Mesenchymal stem cell (in vitro differentiated cells and primary cell): ENCODE measurements at places on chromosomes 11 and 22.
A peak's percentile ranks its signal among the peaks of the same experiment; 100 is the strongest.

DNA sequence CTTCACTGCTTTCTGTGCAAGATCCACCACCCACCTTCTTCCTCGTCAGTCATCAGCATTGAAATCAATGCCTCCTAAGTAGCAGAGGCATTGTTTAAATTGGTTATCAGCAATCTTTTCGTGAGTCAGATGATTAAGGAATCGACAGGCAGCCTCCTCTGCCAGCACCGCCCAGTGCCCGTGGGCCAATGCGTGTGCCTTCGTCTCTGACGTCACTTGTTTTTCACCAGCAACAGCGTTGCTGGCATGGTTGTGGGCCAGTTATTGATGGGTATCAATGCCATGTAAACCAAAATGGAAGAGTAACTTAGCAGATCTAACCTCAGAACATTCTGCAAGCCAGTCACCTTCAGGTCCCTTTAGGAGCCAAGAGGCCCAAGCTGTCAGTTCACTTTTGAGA, 69.6 kb downstream of the BARX2 start:
- no peak for DNase-seq

GRCh38 chr11:2211113-2211971, 39.7 kb upstream of the TH start:
- DNase-seq = no peak

DNA sequence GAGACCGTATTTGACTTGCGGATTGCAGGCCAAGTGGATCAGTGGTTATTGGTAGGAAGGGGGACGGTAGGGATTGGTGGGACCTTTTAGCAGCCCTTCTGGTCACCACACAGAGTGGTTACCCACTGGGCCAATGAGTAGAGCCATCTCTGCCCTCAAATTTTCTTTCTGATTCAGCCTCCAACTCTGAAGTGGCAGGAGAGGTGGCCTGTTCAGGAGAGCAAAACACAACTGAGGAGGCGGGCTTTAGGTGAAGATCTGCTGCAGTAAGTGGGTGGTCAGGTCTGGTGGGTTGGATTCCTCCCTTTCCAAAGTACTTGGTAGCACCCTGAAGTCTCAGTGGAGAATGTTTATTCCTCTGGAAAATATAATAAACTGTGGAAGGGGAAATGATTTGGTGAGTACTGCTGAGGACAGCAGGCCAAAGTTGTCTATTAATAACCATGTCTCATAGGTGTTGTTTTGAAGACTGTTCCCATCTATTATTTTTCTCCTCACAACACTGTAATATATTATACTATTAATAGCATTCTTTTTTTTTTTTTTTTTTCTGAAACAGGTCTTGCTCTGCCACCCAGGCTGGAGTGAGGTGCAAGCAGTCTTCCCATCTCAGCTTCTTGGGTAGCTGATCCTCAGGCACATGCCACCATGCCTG, 1.5 kb downstream of the MISFA start:
- no peak for DNase-seq

DNA sequence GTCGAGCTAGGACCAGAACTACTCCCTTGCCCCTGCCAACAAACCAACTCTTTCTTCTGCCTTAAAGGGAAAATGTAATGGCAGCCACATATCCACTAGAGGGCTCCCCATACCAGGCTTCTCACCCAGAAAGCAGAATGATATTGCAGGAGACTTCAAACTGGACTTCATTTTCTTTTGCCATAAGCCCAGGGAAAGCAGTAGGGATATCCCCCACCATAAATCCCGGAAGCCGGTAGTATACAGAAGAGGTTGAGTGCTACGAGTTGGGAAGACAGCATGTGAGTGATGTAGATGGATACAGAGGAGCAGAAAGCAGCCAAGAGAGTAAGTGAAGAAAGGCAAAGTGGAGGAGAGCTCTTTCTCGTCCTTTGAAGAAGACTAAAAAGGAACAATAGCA, 12.1 kb downstream of the PLAAT5 start:
- DNase-seq = peak; percentile 82

DNA sequence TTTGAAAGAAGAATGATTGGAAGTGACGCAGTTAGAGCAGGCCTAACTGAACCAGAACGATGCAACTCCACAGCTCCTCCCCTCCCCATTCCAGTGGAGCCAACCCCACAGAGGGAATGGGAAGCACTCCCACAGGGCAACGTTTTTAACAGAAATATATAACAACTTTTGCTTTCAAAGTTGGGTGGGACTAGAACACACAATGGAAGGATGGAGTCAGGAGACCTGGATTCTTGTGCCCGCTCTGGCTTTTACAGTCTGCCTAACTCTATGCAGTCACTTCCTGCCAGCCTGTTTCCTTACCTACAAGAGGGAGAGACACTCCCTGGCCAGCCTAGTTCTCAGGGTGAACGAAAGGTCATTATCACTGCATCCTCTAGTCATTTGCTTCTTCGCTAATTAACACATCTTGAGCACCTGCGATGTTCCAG, 75.5 kb downstream of the PACSIN2 start:
- DNase-seq = no peak

GRCh38 chr22:19526076-19526701, 2.0 kb upstream of the CLDN5 start:
- DNase-seq = no peak

- DNase-seq = peak; percentile 6
Measured at GRCh38 chr11:90476442-90477007, 253.7 kb upstream of the CHORDC1 start.

DNA sequence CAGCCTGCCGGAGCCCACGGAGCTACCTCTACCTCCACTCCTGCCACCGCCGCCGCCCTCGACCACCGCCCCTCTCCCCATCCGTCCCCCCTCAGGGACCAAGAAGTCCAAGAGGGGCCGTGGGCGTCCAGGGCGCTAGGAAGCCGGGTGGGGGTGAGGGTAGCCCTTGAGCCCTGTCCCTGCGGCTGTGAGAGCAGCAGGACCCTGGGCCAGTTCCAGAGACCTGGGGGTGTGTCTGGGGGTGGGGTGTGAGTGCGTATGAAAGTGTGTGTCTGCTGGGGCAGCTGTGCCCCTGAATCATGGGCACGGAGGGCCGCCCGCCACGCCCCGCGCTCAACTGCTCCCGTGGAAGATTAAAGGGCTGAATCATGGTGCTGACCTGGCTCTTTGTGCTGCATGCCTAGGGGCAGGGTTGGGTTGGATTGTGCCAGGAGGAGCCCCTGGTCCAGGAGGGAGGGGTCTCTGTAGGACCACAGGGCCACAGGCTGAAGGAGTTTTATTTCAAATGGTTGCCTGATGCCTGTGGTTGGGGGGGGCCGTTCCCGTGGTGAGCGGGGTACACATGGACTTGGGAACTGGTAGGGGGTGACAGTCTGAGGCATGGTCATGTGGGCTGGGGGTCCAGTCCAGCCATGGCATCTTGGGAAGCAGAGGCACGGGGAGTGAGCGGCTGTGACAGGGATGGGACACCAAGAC, 2.3 kb downstream of the PTPRCAP start:
- DNase-seq = no peak

DNA sequence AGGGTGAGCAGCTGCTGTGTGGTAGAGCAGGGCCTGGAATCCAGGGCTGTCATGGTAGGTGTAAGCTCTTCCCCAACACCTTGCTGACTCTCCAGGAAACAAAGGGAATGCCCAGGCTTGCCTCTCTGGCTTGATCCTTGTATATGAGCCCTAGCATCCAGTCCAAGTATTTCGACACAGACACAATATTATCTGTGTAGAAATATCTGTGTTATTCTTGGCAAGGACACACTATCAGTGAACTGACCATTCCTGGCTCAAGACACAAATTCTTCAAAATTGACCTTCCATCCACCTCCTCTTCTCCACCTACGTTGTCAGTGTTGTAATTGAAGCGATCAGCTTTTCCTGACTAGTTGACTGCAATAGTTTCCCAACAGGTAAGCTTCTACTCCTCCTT, 312.0 kb upstream of the NARS2 start:
- no peak for DNase-seq

DNA sequence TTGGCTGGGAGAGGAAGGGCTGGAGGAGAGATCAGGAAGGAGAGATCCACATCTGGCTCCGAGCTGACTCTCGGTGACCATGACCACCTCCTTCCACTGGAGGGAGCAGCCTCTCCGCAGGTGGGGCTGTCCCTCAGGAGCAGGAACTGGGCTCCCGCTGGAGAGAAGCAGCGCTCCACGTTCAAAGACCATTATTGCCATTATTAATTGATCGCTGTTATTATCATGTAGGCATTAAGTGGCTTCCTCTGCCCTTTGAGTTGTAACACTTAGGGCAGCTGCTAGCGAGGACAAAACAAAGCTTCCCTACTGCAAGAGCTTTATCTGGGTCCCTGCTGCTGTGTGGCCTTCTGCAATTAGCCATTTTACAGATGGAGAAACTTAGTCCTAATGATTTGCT, 251.9 kb downstream of the ST3GAL4 start:
- peak; percentile 18 for DNase-seq

- DNase-seq = peak; percentile 95
Measured at GRCh38 chr11:62705880-62706849, 1.1 kb downstream of the BSCL2 start.

DNA sequence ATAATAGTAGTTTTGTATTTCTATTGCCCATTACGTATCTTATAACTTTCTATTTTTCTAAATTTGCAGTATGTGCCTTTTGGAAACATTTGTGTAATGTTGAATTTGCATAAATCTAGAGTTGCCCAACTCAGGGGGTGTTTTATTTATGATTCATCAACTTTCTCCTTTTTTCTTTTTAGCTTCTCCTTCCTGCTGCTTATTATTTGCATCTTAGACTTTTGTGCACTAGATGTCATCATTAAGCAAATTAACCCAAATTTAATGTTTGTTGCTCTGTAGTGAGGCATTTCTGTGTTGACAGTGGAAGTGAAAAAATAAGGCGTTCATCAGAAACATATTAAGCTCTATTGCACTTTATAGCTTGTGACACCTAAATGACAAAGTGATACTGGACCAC, 56.2 kb upstream of the ZBED5 start:
- no peak for DNase-seq

- DNase-seq = no peak
Measured at GRCh38 chr22:23394525-23395326, 185.4 kb downstream of the IGLL1 start.

DNA sequence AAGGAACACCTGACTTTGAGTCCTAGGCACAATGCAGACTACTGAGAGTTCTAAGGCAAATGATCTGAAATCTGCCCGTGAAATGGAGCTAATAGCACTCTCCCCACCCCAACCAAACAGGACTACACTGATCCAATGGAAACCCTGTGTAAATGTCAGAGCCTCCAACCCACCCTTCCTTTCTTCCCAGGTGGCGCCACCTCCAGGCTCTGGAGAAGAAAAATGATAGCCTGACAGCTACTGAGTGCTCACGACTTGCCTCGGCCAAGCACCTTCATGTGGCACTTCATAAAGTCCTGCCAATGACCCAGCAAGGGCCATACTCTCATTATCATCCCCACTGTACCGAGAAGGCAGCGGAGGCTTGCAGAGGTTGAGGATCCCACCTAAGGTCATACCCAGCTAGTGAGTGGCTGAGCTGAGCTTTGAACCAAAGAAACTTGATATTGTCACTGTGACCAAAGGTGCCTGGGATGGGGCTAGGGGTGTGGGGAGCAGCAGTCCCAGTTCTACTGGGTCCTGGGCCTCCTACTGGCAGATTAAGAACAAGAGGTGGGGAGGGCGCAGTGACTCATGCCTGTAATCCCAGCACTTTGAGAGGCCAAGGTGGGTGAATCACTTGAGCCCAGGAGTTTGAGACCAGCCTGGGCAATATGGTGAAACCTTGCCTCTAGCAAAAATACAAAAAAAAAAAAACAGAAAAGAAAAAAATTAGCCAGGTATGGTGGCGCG, 20.5 kb downstream of the TST start:
- no peak for DNase-seq

GRCh38 chr11:47923667-47924066, 56.7 kb upstream of the PTPRJ start:
- peak; percentile 59 for DNase-seq

DNA sequence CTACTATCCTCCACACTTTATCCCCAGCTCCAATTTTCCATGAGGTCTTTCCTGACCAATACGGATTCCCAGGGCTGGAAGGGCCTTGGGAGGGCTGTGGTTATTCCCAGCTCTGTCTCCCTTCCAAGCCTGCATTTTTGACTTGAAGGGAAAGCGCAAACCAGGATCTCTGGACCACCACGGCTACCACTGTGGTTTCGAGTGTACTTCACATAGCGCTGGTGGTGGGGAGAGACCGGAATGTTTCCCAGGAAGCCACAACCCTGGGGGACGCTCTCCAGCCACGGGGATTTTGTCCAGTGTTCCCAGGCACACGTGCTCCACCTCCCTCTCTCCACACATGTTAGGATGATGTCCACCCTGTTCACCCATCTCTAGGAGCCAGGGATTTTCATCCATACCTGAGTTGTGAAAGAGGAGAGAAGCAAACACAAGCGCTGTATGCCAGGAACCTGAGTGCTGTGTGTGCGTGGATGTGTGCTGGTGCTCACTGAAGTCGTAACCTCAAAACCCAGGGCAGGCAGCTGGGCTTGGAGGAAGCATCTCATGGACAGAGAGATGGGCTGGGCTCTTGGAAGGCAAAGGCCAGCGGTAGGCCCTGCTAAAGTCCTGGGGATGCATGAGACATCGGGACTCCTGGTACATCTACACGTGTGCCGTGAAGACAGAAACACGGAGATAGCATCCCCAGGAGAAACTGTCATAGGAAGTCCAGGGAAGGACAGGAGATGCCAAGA, 1.3 kb upstream of the NPTXR start:
- peak; percentile 5 for DNase-seq

DNA sequence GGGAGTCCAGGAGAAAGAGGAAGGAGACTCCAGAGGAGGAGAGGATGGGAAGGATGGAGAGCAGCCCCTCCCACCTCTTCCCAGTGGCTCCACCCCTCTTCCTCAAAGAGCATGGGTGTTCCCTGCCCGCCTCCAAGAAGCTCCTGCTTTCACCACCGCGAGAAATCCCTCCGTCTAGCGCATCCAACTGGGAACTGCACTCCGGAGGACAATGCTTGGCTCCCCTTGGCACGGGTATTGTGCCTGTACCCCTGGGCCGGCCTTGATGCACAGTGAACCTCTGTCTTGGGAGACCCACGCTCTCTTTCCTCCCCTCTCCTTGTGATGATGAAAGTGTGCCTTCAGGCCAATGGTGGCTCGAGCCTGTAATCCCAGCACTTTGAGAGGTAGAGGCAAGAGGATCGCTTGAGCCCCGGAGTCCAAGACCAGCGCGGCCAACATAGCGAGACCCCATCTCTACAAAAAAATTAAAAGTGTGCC, 14.9 kb upstream of the ADA2 start:
- no peak for DNase-seq
